ENCODE measurements at places on chromosomes 6 and 20. TPM values are rescaled to one million over a fixed set of nuclear protein-coding genes. Genes with fewer than 3 reads are reported as not detected.

DNA sequence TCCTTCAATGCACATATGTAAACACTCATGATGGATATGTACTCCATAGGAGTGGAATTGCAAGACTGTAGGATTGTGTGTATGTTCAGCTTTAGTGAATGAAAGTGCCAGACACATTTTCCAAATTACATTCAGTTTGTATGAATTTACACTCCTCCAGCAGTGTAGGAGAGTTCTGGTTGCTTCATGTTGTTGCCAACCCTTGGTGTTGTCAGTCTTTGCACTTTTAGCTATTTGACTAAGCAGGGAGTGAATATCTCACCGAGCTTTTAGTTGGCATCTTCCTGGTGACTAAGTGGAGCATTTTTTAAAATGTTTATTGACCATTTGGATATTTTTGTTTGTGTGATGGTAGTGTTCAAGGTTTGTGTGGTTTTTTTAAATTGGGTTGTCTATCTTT, 23.9 kb downstream of the NKX2-4 start:
- no peak for DNase-seq

- DNase-seq: no peak
Measured at GRCh38 chr20:9815632-9816031, 23.2 kb downstream of the PAK5 start.

GRCh38 chr20:40676491-40677269, 12.4 kb downstream of the MAFB start:
- DNase-seq: no peak

GRCh38 chr6:161186173-161186769, 87.6 kb downstream of the AGPAT4 start:
- DNase-seq: no peak

GRCh38 chr6:100879317-100879716, 1.8 kb downstream of the ASCC3 start:
- DNase-seq: no peak

DNA sequence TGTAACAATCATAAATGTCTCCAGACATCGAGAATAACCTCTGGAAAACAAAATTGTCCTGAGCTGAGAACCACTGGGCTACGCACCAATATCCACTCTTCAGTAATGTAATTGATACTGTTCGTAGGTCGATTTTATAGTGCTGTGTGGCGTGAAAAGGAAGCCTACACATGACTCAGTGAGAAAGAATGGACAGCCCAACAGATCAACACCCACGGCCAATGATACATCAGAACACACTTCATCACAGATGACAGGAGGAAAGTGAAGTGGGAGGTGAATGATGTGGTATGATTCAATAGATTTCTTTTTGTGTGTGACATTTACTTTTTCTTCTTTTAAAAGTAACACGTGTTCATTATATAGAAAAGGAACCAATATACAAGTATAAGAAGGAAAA, 93.5 kb downstream of the RPS12 start:
- DNase-seq: no peak

CAGE1 gene
- total RNA-seq: not detected

FAM217A gene
- not detected for total RNA-seq
